T-helper 17 cell (primary cell): ENCODE measurements at places on chromosomes 1 and 21. TPM values are rescaled to one million over a fixed set of nuclear protein-coding genes. Genes with fewer than 3 reads are reported as not detected.

The SHCBP1L gene
- not detected for total RNA-seq

The MYCL gene
- 1.2 TPM for total RNA-seq

The LMX1A gene
- not detected for total RNA-seq

DNA sequence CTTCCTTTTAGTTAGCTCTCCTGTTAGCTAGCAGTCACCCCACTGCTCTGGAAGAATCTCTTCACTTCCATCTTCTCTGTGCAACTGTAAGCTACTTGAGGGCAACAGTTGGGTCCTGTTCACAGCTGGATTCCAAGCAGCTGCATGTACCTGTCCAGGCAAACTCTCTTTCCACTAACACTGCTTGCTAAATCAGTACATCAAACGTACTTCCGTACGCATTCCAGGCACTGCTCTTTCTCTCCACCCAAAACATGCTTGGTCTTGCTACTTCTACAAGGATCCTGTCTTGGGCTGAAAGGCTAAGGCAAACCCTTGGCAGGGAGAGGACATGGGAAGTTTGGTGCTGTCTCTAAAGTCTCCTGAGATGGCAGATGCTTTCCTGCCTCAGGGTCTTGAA is 139.2 kb upstream of the CACNA1E start:
- no peak for DNase-seq
- H3K4me1 ChIP-seq = peaks cover 9% of the 10 kb centered on the region
- peaks cover 3% of the 10 kb centered on the region for H3K36me3 ChIP-seq
- H3K27ac ChIP-seq = no peak overlapping the region
- peaks cover 26% of the 10 kb centered on the region for H3K27me3 ChIP-seq
- H3K4me3 ChIP-seq = no peak overlapping the region

- H3K36me3 ChIP-seq = peaks cover 3% of the 10 kb centered on the region
- peak; percentile 20 for DNase-seq
- peak overlapping the region; percentile 98 for H3K4me3 ChIP-seq
- peaks cover 37% of the 10 kb centered on the region for H3K4me1 ChIP-seq
- no peaks in the 10 kb centered on the region for H3K27me3 ChIP-seq
- H3K27ac ChIP-seq = peak overlapping the region; percentile 96
These were observed 777 bp downstream of the LRRC41 start for GRCh38 chr1:46302641-46303037.

The RIPPLY3 gene
- total RNA-seq = not detected

DNA sequence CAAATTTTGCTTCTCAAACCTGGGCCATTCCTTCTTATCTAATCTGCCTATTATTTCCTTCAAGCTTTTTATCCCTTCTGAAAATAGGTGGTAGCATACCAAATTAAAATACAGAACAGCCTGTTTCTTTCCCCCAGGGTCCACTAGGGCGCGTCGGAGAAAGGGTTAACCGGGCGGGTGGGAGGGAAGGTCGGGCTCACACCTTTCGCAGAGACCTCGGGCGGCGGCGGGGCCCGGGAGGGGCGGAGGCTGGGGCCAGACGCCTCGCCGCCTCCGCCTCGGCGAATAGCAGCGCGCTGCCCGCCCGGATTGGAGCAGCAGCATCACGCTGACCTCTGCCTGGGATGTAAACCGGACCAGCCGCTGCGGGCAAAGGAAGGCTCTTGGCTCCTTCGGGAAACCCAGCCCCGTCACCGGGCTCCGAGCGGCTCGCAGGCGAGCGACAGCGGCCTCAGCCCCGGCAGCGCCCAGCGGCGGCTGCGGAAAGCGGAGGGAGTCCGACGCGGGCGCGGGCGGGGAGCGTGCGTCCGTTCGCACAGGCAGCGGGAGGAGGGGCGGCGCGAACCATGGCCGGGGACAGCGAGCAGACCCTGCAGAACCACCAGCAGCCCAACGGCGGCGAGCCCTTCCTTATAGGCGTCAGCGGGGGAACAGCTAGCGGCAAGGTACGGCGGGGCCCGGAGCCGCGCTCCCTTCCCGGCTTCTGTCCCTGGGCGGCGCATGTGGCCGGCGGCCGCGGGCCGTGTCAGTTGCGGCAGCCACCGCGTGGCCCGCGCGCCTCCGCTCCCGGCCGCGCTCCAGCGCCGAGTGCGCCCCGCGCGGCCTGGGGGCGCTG is at the start of gene UCK2:
Gene UCK2, plus strand, starts transcription at position 347 of the 835 bp plus-strand sequence. Its CDS starts 220 bp downstream, at position 567.
- no peaks in the 10 kb centered on the region for H3K36me3 ChIP-seq
- peak within 1 kb of the TSS; percentile 93 for H3K4me3 ChIP-seq
- peaks cover 17% of the 10 kb centered on the region for H3K4me1 ChIP-seq
- DNase-seq = peak; percentile 16
- peak within 1 kb of the TSS; percentile 19 for H3K27ac ChIP-seq

GRCh38 chr1:19602486-19602885 is 41.6 kb upstream of the NBL1 start:
- DNase-seq = no peak
- H3K4me3 ChIP-seq = no peak overlapping the region
- H3K4me1 ChIP-seq = peaks cover 59% of the 10 kb centered on the region
- H3K36me3 ChIP-seq = peaks cover 6% of the 10 kb centered on the region
- no peaks in the 10 kb centered on the region for H3K27me3 ChIP-seq
- peak overlapping the region; percentile 99 for H3K27ac ChIP-seq

DNA sequence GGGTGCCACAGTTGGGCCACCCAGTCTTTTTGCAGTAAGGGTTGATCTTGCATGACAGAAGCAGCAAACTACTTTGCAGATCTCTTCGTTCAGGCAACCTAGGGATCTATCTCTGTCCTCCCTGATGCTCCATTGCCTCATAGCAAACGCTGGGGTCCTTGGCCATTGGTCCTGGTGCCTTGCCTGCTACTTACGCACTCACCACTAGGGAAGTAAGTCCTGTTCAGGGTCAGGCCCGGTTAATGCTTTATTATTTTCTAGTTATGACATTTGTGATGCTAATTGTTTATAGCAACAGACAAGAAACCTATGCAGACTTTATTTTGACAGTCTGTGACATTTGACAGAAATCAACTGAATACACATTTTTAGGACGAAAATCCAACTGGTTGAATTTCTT is 326.5 kb upstream of the FMN2 start:
- peaks cover 5% of the 10 kb centered on the region for H3K27me3 ChIP-seq
- no peaks in the 10 kb centered on the region for H3K4me1 ChIP-seq
- no peak for DNase-seq
- no peak overlapping the region for H3K4me3 ChIP-seq
- no peaks in the 10 kb centered on the region for H3K36me3 ChIP-seq

The ANKRD35 gene
- not detected for total RNA-seq

The AMY2A gene
- not detected for total RNA-seq

- no peak overlapping the region for H3K4me3 ChIP-seq
- H3K27me3 ChIP-seq = no peaks in the 10 kb centered on the region
- DNase-seq = no peak
- peaks cover 2% of the 10 kb centered on the region for H3K36me3 ChIP-seq
- peaks cover 29% of the 10 kb centered on the region for H3K4me1 ChIP-seq
- no peak overlapping the region for H3K27ac ChIP-seq
These were observed 80.2 kb downstream of the LRRC8D start for GRCh38 chr1:89900791-89901708.

DNA sequence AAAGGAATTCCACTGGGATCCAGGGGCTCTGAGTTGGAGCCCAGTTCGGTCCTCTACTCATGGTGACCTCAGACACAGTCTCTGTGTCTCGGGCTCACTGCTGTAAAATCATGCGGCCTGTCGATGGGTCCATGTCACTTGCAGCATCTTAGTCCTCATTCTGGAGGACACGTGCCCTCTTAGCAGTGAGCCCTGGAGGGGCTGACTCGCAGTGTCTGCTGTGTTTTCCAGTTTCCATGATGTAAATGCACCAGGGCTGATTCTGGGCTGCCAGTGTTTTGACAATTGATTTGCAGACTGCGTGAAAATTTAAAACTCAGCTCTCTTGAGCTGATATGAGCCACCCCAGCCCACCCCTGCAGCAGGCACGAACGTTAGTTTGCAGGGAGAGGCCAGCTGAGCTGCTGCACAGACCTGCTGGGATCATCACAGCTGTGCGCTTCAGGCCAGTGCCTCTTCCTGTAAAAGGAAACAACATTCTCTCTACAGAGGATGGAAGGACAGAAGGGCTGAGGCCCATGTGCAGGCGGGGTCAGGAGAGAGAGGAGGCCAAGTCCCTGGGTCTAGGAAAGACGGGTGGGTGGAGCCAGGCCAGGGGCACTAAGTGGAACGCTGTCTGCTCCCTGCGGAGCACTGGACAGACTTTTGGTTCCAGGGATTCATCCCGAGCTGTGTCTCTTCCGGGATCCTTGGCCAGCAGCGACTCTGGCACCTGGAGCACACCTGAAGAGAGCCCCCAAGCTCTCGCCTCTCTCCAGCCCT is 42.6 kb downstream of the RSPH1 start:
- H3K27ac ChIP-seq = peak overlapping the region; percentile 57
- no peaks in the 10 kb centered on the region for H3K27me3 ChIP-seq
- H3K4me1 ChIP-seq = peaks cover 30% of the 10 kb centered on the region
- no peaks in the 10 kb centered on the region for H3K36me3 ChIP-seq

DNA sequence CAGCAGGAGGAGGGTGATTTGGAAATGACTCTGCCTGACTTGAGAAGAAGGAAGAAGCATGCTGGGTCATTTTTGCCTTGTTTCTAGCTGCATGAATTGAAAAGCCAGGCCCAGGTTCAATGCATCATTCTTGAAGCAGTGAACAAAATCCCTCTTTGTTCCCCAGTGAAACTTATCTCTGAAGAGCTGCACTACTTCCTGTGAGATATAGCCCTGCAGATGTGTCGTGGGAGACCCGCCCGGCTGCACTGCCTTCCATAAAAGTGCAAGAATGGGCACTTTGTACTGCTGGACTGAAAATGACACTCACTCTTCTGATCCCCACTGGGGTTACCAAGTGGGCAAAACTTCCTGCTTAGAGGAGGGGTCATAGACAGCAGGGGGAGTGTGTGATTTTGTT is 249.2 kb upstream of the NFIA start:
- H3K27me3 ChIP-seq = peaks cover 57% of the 10 kb centered on the region
- DNase-seq = no peak
- no peak overlapping the region for H3K4me3 ChIP-seq
- H3K27ac ChIP-seq = no peak overlapping the region
- no peaks in the 10 kb centered on the region for H3K36me3 ChIP-seq

The DNAJC28 gene
- total RNA-seq = not detected
